ENCODE measurements at places on chromosomes 2 and 18.

GRCh38 chr18:24272229-24272525 lies 125.4 kb downstream of the OSBPL1A start:
- DNase-seq = no peak

DNA sequence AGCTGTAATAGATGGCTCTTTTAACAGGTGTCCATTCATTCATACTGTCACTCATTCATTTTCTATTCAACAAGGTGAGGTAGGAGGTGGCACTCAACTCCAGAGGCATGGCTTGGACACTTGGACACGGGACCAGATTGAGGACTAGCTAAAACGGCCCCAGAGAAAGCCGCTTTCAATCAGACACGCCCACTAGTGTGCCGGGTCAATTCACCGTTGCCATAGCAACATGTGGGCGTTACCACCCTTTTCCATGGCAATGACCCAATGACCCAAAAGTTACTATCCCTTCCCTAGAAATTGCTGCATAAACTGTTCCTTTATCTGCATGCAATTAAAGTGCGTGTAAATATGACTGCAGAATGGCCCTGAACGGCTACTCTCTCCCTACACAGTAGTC lies 49.2 kb upstream of the LGALSL start:
- DNase-seq = no peak

GRCh38 chr18:12862467-12862866 lies 21.6 kb downstream of the PTPN2 start:
- no peak for DNase-seq

DNA sequence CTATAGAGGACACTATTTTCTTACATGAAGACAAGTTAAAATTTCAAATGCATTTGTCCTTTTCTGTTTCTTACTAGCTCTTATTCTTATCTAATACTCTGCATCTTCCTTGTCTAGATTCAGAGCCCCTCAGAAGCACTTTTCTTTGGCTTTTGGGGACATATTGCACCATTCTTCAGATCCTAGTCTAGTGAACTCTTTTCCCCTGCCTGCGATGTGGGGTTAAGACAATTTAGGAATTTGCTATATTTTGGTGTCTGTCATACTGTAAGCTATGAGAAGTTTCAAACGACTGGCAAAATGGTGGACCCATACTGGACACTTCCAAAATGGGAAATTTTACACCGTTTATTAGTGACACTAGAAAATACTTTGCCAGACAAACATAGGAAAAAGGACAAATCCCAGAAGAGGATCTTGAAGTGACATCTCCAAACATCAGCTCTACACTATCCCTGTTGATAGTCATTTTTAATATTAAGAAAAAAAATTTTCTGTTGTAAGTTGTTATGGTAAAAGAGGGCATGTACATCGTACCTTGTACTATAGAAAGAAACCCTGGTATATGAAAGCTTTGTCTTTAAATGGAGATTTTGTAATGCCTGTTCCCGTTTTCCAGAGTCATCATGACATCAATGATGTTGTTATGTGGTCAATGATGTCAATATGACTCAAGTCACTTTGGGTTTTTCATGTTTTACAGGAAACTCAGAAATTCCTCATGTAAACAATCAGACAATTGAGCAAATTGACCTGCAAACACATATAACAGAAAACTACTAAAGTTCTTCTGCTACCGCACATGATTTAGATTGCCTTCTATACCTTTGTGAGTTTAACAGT lies 4.4 kb upstream of the KYNU start:
- DNase-seq = no peak

GRCh38 chr18:29164993-29165599 lies 988.2 kb upstream of the CDH2 start:
- DNase-seq = no peak

GRCh38 chr18:39667905-39668304 lies 2102.3 kb upstream of the CELF4 start:
- no peak for DNase-seq

GRCh38 chr2:212409560-212409959 lies 129.0 kb downstream of the ERBB4 start:
- DNase-seq = no peak

- DNase-seq = no peak
Observed at GRCh38 chr2:164554487-164554886, 66.8 kb downstream of the GRB14 start.

GRCh38 chr2:55952415-55952814 lies 28.8 kb upstream of the EFEMP1 start:
- no peak for DNase-seq

DNA sequence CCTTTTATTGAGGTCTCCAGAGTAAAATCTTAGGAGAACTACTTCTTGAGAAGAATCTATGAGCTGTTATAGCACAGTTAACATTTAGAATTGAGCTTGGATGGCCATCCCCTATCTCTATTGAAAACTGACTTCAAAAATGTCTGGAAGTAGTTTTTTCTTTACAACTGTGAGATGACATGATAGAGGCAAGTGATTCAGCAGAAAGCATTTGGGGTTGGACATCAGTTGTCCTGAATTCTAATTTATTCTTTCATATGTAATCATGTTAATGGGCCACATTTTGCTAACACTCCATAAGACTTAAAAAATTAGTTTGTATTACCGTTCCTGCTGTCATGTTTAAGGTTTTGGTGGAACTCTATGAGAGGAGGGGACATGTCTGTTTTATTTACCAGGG lies 237.0 kb upstream of the SLC14A2 start:
- no peak for DNase-seq

- DNase-seq = no peak
Observed at GRCh38 chr2:43027097-43027873, 199.1 kb downstream of the ZFP36L2 start.

DNA sequence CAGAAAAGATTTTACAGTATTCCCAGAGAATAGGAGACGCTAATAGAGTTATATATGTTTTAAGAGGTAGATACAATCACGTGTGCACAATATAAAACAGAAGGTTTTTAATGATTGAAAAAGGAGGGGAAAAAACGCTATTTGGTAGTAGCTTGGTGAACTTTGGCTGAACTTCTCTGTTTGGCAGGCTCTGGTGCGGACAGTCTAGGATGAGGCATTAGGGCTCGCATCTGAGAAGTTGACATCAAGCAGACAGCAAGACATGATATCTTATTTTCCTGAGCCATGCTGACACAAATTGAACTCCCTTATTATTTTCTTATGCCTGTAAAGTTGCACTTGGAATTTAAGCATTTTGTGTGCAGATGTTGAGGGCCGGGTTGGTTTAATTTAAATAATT lies 176.6 kb downstream of the EN1 start:
- no peak for DNase-seq

DNA sequence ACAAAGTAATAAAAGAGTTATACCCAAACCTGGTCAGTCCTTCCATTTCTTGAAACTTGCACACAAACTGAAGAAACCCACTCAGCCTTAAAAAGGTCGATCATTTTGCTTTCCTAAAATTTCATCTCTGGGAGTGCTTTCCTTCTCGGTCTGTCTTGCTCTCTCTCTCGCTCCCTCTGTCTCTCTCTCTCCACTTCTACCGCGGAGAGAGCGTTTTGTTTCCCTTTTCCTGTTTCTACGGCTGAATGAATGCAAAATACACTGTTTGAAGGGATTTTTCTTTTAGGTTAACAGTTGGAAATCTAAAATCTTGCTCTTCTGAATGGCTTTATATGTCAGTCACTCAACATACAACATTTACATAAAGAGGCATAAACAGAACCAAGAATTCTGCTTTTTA lies 424.2 kb downstream of the TGIF1 start:
- no peak for DNase-seq

DNA sequence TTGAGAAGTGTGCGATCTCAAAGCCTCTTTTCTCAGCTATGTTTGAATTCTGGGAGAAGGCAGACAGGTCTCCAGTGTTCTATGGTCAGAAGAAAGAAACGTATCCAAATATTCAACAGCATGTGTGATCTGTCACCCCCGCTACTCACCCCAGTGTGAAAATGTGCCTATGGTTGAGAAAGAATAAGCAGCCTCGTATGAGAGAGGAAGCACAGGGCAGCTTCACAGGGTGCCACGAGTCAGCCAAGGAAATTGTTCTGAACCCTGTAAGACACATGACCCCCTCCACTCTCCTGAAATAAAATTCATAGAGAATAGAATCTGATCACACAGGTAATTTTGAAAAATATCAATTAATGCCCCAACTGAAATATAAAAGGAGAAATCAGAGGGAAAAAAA lies 8.0 kb upstream of the SF3B1 start:
- DNase-seq = no peak

- DNase-seq = no peak
Observed at GRCh38 chr18:36186461-36187192, 670 bp upstream of the MOCOS start.

DNA sequence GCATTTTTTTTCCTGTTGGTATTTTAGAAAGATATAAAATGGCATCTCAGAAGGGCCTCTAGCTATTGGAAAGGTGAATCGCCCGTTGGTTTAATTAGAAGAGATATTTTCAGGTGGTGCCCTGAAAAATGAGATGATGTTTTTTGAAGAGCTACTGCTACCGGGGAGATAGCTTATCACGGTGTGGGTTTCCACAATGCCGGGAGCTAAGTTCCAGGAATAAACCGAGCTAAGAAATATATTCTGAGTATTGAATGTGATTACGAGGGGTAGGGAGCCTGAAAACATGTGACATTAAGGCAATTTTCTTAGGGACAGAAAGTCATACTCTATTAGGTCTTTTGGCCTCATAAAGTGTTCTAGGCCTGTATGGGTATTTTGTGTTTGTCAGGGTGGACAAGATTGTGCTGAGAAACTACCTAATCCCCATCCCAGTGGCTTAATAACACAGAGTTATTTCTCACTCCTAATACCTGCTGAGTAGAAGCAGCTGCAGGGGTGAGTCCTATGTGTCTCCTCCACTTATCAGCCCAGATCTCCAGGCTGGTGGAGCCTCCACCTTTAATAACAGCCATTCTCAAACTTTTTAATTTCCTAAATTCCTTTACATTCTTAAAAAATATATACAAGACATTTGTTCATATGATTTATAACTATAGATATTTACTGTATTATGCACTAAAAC lies 150.2 kb downstream of the LRRTM1 start:
- no peak for DNase-seq

- DNase-seq = no peak
Observed at GRCh38 chr2:237889811-237890210, 30.4 kb downstream of the RAMP1 start.

- no peak for DNase-seq
Observed at GRCh38 chr2:75500633-75501032, 60.1 kb downstream of the EVA1A start.

- DNase-seq = no peak
Observed at GRCh38 chr2:5021136-5021535, 671.0 kb upstream of the SOX11 start.

DNA sequence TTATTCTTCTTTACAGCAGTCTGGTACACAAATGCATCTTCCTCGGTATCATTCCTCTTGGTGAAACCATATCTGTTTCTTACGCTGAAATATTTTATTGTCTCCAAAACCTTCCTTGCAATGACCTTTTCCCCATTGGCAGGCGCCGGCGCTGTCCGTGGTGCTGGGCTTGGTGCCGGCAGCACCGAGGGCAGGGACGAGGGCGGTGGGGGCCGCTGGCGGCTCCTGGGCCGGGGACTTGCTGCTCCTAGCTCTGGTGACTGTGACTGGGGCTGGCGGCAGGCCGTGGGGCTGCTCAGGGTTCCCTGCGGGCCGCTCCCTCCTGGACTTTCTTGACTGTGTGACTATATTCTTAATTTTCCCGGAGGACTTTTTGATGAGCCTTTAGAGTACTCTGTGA lies 72.5 kb downstream of the GPR39 start:
- no peak for DNase-seq

DNA sequence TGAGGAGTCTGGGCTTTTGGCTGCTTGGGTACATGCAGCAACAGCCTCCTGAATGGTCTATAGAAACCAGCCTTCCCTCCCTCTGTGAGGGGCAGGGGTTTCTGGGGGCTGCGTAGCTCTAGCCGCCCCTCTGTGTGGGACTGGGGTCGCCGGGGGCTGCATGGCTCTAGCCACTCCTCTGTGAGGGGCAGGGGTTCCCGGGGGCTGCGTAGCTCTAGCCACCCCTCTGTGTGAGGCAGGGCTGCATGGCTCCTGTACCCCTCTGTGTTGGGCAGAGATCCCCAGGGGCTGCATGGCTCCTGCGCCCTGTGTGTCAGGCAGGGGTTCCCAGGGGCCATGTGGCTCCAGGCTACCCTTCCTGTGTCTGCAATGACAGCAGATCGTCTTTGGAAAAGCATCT lies 17.6 kb downstream of the HS6ST1 start:
- no peak for DNase-seq

- no peak for DNase-seq
Observed at GRCh38 chr2:7881466-7881865, 800.4 kb upstream of the ID2 start.

DNA sequence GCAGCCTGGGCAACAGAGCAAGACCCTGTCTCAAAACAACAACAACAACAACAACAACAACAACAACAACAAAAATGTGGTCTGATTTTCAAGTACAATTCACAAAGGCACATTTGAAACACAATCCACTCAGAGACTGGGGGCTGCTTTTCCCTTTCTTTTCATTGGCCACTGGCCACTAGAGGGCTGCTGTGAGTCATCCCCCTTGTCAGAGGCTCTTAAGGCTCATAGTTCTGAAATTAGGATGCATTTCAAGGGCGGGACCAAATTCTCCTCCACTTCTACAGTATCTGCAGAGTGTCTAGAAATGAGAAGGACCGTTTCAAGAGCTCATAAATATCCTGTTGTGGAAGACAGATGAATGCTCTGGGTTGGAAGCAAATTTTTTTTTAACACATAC lies 285.4 kb downstream of the NRXN1 start:
- no peak for DNase-seq

DNA sequence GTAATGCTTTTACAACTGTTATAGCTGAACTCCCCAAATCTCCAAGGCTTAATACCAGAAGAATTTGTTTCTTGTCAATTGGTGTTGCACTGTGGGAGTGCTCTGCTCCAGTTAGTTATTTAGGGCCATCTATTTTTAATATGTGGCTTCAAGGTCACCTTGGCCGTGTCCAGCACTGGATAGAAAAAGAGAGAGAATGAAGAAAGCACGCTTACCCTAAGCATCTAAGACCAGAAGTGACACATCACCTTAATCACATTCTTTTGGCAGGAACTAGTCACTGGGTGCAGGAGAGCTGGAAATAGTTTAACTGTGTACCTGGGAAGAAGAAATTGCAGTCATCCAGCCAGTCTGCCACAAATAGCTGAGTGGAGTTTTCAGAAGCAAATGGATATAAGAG lies 78.8 kb downstream of the VWC2L start:
- no peak for DNase-seq

DNA sequence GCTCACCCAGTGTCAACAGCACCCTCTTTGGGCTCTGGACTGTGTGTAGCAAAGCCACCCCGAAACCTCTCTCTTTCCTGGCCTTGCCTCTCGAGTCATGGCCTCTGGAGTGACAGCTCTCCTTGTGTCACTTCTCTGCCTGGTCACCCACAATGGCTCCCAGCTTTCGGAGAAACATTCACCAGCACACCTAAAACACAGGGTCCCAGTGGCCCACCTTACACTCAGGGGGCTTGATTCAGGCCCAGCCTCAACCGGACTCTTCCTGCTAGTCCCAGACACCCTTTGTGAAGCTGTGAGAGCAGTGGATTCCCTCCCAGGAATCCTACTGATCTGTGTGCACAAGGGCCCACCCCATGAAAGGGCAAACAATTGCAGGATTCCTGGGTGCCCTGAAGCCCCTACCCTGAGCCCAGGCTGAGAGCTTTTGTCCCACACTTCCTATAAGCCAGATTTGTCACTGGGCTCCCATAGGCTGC lies 137.2 kb upstream of the HAAO start:
- DNase-seq = no peak

Measured in stimulated activated CD8-positive, alpha-beta memory T cell treated with anti-CD3 and anti-CD28 coated beads, Interleukin-7, amount 100 ng/mL, for 24 hours (primary cell).